ENCODE measurements at places on chromosomes 3 and 15.

- no peak for DNase-seq
These were observed 549.5 kb downstream of the PYDC2 start for GRCh38 chr3:192010490-192010889.

DNA sequence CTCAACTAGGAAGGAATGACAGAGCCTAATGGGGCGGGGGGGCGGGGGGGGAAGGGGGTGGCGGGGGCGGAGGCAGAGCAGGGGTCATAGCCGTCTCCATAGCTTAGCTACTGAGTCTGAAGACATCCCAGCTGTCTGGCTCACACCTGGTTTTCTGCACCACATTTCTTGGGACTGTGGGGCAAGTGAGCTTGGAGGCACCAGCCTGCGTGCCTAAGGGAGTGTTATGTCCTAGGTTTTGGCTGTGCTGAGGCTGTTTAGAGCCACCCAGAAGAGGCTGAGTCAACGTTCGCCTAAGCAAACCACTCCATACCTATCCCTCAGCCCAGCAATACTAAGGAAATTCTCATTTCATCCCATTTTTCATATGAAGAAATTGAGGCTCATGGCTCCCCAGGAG, 1.4 kb downstream of the IL17RD start:
- DNase-seq: no peak

- DNase-seq: peak; percentile 89
These were observed 81.6 kb downstream of the STT3B start for GRCh38 chr3:31614162-31614921.

- peak; percentile 56 for DNase-seq
These were observed 66.7 kb upstream of the GATA2 start for GRCh38 chr3:128559486-128560225.

- DNase-seq: no peak
These were observed 563.1 kb downstream of the GRM7 start for GRCh38 chr3:7423995-7424394.

- DNase-seq: no peak
These were observed 31.5 kb upstream of the FBLN2 start for GRCh38 chr3:13517253-13517977.

DNA sequence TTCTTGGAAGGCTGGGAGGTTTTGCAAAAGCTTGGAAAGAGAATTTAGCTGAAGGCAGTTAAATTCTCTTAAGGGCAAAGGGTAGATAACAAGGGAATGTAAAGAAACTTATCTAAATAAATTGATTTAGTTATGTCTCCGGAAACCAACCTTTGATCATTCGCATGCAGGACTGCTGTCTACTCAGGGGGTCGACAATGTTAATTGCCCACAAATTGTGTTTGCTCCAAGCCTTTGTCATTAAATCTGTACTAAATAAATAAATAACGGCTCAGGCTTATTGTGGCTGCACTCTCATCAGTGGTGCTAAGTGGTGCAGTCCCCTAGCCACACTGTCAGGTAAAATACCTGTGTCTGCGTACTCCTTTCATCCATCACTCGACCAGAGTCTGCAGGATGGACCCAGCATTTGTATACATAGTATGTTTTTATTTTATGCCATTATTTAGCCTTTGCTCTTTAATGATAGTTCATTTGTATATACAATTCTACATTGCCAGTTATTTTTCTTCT, 497.4 kb upstream of the RASGRP1 start:
- no peak for DNase-seq

Measured in bronchial epithelial cell (primary cell).